ENCODE measurements at places on chromosomes 4 and X.

- no peak for DNase-seq
Observed at GRCh38 chr4:1683261-1683735, 815 bp downstream of the FAM53A start.

DNA sequence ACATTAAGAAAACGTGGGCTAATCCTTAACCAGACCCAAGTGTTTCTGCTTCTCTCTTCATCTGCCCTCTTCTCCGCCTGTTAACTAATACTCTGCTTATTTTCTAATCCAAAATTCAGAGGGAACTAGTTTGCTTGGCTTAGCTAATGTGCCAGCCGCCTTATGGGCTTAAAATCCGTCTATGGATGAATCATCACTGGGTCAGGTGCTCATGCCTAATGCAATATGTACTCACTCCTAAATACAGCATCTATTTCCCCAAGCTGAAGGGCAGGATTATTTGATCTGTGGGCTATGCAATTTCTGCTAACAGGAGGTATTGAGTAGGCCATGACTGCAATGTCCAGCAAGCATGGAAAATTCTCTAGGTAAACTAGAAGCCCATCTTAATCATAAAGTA, 12.4 kb downstream of the DYNLT3 start:
- no peak for DNase-seq

DNA sequence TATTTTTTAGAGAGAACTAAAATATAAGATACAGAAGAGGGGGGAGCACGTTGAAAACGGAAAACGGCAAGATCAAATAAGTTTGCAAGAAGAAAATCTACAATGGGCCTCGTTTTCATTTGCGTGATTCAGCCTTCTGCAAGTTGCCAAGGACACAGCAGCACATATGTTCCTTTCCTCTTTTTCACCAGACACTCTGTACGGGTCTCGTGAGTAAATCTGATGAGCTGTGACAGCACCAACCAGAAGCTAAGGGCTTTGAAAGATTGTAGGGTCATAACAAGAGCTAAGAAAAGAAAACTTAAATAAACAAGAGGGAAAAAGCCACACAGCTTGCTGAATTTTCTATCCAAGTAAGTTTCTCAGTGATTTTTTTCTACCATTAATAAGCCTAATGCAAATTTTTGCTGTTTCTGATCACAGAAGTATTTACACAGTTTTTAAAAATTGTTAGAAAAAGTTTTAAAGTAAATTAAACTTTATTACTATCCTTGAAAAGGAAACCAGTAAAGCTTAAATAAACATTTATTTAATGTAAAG, 63.4 kb downstream of the SCML2 start:
- DNase-seq = no peak

DNA sequence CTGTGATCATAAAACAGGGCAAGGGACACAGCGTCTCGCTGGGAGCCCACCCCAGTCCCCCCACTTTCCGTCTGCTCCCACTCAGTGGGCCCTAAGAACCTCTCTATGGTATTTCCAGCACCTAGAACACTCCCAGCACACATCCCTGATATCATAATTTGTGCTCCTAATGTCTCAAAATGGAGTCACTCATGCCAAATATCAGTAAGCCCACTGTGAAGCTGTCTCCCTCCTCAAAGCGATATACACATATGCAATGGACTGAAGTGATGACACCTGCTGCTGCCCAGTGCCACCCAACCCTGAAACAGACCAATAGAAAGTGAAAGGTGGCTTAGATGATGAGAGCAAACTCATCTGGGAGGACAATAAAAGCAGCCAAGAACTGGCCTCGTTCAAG, 17.9 kb downstream of the ENPP6 start:
- DNase-seq = no peak

- DNase-seq = peak; percentile 71
Observed at GRCh38 chrX:153953342-153953830, 8.9 kb upstream of the RENBP start.

- DNase-seq = no peak
Observed at GRCh38 chr4:66059556-66059955, 389.3 kb upstream of the EPHA5 start.

DNA sequence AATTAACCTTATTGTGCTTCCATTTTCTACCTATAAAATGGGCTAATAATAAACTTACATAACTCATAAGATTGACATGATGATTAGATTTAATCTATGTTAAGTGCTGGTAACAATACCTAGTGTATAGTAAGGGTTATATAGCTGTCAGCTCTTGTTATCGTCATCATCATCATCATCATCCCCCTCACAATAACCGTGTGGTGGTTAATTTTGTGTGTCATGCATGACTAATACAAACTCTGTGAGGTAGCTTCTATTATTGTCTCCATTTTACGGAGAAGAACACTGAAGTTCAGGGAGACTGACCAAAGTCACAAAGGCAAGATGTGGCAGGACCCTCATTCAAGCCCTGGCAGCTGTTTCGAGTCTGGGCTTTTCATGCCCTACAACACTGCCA, 211.3 kb downstream of the PALLD start:
- DNase-seq = no peak

- no peak for DNase-seq
Observed at GRCh38 chr4:42248972-42249371, 96.5 kb upstream of the BEND4 start.

GRCh38 chr4:54228961-54229501, at the start of gene PDGFRA:
Gene PDGFRA, plus strand, starts transcription at chr4:54229293. Its CDS starts 29,476 bp downstream, at chr4:54258769.
- DNase-seq = no peak

Measured in activated naive CD4-positive, alpha-beta T cell treated with anti-CD3 and anti-CD28 coated beads, Interleukin-2, amount 50 U/mL, for 16 hours (primary cell).